ENCODE measurements at places on chromosomes 11 and 22.
A peak's percentile ranks its signal among the peaks of the same experiment; 100 is the strongest.

DNA sequence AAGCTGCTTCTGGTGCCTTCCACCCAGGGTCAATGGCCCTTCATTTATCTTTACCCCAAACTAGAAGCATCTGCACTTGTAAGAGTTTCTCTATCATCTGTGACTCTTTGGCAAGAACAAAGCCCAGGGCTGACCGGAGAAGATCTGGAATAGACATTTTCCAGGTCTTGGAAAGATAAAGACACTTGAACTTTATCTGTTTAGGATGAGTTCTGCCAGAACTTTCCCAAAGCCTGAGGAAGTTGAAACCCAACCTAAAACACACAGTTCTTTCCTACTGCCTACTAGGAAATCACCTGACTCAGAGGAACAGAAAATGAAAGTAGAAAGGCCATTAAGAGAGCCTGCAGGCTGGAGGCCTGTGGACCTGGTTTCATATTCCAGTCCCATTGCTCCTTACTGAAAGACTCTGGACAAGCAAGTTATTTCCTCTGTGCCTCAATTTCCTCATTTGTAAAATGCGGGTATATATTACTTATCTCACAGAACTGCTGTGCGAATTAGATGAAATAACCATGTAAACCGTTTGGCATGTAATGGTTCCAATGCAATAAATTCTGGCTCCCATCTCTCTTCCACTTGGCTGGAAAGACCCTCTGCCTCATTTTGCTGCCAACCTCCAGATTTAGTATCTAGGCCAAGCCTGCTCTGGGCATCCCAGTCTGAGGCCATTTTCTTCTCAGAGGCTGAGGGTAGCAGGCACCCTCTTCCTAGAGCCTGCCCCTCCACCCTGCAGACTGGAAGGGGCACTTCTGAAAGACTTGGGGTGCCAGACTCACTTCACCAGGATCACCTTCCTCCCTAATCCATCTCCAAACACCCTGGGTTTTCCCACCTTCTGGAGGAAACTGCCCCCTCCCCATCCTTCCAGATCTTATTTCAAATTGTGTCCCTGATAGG is 1.2 kb downstream of the UBE2L6 start:
- DNase-seq, result peak; percentile 69

- DNase-seq, result no peak
These were observed 107.0 kb downstream of the PKNOX2 start for GRCh38 chr11:125271483-125272091.

DNA sequence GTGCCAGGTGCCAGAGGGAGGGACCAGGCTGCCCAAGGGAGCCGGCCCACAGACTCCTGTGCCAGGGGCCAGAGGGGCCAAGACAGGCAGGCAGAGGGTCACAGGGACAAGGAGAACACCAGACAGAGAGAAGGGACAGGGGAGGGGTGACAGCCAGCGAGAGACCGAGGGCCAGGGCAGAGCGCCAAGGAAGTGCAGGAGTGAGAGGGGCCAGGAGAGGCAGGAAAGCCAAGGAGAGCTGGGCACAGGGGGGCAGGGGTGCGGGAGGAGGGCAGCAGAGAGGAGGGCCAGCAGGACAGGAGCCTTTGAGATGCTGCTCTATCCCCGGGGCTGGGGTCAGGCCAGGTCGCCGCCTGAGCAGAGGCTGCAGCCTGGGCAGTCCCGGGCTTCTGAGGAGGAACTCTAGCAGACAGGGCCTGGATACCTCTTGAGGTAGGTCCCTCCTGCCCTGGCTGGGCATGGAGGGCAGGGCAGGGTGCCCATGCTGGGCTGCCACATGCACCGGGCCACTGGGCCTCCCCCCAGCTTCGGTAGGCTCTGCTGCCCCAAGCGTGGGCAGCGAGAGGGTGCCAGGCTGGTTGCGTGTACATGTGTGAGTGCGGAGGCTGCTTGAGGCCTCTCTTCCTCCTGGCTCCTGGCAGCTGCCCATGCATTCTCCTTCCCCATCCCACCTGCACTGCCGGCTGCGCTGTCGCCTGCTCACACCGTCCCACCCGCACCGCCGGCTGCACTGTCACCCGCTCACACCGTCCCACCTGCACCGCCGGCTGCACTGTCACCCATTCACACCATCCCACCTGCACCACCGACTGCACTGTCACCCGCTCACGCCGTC is 12.2 kb downstream of the LSP1 start:
- DNase-seq, result no peak

GRCh38 chr11:118771547-118772288 is 19.2 kb downstream of the DDX6 start:
- no peak for DNase-seq

GRCh38 chr11:2083411-2083810 is 55.8 kb downstream of the IGF2 start:
- DNase-seq, result no peak

DNA sequence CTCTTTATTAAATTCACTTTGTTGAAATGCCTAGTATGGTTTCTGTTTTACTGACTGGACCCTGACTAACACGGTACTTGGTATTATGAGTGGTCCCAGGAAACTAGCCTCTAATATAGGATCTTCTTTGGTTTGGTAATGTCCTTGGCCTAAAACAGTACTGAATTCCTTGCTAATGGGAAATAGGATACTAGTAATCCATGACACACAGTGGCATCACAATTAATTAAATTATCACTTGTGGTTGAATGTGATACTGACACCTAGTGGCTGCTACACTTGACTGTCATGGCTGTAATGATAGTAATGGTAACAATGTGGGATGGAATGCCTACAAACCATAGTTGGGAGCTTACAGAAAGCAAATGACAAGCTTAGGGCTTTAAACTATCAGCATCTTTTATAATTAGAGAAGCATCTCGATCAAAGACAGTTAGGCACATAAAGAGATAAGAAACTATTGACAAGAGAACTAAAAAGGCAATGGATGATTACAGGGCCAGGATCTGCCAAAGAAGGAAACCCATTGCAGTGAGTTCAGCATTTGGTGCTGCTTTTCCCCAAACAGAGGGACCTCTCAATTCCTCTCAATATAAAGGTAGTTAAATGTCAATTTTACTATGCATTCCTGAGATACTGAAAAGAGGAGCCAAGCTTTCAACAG is 8.6 kb downstream of the DNHD1 start:
- peak; percentile 18 for DNase-seq

- no peak for DNase-seq
These were observed 28.1 kb downstream of the TENM4 start for GRCh38 chr11:79412761-79413160.

GRCh38 chr11:133896028-133896427 is 50.7 kb upstream of the SPATA19 start:
- no peak for DNase-seq

- DNase-seq, result no peak
These were observed 35.2 kb downstream of the LRRC10B start for GRCh38 chr11:61543606-61544306.

- no peak for DNase-seq
These were observed 12.9 kb upstream of the CASTOR1 start for GRCh38 chr22:30301995-30302809.

GRCh38 chr11:66692446-66692845 is 14.8 kb upstream of the RBM4B start:
- DNase-seq, result no peak

DNA sequence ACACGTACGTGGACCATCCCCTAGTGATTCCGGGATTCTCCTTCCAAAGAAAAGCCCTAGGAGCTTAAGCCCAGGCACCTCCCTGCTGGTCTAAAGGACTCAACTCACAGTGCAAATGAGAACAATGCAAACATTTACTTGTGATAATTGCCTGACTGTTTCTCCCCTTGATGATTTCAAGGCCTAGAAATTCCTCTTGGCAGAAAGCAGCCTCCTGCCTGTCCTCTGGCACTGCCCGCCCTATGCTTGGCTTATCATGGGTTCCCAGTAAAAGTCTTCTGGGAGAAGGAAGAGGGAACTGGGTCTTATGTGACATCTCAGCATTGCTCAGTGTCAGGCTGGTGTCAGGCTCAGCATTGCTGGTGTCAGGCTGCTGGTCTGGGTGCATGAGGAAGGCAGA is 351.8 kb downstream of the SHANK2 start:
- DNase-seq, result no peak

- no peak for DNase-seq
These were observed 206.2 kb upstream of the DDI1 start for GRCh38 chr11:103830205-103830604.

DNA sequence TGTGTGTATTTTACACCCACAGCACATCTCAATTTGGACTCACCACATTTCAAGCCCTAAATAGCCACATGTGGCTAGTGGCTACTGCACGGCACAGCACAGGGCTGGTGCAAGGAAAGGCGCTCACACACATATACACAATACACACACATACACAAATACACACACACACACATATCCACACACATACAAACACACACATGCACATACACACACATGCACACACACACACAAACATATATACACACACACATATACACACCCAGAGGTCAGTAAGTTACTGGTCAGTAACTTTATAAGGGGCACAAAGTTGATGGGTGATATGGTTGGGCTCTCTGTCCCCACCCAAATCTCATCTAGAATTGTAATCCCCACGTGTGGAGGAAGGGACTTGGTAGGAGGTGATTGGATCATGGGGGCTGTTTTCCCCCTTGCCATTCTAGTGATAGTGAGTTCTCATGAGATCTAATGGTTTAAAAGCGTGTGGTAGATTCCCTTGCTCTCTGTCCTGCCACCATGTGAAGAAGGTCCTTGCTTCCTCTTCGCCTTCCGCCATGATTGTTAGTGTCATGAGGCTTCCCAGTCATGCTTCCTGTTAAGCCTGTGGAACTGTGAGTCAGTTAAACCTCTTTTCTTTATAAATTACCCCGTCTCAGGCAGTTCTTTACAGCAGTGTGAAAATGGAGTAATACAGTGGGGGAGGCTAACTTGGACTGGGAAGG is 37.6 kb upstream of the DKK3 start:
- no peak for DNase-seq

GRCh38 chr11:62401811-62402210 is 17.0 kb upstream of the SCGB1A1 start:
- DNase-seq, result no peak

- no peak for DNase-seq
These were observed 56.6 kb downstream of the LRRC32 start for GRCh38 chr11:76613901-76614300.

- DNase-seq, result no peak
These were observed 14.5 kb downstream of the RPL27A start for GRCh38 chr11:8697054-8697453.

DNA sequence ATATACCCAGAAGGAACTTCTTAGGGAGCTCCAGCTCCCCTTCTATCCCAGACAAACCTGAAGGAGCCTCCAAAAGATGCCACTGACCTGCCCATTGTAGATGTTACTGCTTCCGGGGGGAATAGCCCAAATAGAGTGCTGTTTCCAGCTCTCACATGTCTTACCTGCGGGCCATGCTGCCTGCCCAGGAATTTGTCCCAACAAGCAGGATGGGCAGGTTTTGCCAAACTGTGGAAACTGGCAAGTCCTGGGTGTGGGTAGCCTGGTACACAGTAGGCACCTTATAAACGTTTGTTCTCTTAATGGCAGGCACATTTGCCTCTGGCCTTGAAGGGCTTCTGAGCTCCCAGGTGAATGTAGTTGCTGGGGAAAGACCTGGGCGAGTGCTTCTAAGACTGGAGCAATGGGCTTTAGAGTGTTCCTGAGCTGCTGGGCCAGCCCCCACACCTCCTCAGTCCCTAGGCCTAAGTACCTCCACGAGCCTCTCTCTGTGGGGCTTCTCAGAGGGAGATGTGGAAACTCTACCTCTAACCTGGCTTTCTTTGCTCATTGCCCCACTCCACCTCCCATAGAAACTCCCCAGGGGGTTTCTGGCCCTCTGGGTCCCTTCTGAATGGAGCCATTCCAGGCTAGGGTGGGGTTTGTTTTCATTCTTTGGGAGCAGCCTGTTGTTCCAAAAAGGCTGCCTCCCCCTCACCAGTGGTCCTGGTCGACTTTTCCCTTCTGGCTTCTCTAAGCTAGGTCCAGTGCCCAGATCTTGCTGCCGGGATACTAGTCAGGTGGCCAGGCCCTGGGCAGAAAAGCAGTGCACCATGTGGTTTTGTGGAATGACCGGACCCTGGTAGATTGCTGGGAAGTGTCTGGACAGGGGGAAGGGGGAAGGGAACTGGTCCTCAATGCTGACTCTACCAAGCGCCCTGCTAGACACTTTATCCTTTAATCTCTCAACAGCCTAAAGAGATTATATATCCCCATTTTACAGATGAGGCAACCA is 37.2 kb downstream of the LIMK2 start:
- DNase-seq, result no peak

GRCh38 chr22:48960980-48961660 is 866.6 kb downstream of the BRD1 start:
- no peak for DNase-seq

DNA sequence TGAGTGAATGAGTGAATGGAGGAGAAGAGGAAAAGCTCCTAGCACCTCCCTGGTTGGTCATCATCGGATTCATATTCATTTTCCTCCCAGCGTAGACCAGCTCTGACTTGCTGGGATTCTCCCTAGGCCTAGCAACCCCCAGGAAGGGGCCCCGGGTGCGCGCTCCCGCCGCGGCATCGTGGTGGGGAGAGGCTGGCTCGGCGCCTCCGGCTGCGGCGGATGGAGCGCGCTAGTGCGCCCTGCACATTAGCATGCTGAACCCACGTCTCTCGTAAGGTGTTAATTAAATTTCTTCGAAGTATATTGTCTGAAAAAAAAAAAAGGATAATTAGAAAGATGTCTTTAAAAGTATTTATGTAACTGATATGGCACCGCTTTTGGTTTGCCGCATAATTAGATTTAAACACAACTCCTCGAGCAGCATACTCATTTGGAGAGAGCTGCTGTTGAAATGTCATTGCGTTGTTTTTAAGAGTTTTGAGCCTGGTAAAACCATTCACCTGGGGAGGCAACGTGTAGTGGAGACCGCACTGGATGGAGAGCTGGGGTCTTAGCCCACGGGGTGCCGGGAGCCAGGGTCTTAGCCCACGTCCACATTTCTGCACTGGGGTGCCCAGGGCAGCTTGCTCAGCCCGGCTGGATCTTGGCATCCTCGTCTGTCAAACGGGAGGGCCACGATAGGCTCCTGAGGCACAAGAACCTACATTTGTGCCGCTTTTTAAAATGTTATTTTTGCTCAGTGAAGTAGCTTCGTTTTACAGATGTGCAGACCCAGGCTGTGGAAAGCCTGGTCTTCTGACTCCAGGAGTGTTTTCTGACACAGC is 21.8 kb downstream of the MPPED1 start:
- no peak for DNase-seq
